Activated CD4-positive, alpha-beta T cell treated with anti-CD3 and anti-CD28 coated beads, Interleukin-2, amount 50 U/mL, for 4 hours (primary cell): ENCODE measurements at places on chromosomes 7 and 10.

GRCh38 chr7:156466272-156466671, 174.3 kb upstream of the RNF32 start:
- no peak for DNase-seq

- DNase-seq = no peak
Observed at GRCh38 chr7:46999866-47000265, 582.0 kb downstream of the TNS3 start.

DNA sequence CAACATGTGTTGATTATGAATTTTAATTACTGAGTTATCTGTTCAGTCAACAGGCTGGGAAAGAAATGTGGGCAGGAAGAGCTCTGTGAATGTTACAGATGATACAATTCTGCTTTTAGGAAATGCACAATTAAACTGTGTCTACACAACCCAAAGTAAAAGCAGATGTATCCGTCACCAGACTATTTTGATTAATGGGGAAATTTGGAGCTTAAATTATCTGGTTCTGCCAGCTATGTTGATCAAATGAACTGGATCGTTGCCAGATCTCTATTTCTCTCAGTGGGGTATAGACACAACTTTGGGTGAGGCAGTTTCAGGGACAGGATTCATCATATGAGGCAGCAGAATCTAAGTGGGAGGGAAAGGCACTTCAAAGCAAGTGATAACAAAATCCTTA, 136.5 kb downstream of the NEUROD6 start:
- no peak for DNase-seq

DNA sequence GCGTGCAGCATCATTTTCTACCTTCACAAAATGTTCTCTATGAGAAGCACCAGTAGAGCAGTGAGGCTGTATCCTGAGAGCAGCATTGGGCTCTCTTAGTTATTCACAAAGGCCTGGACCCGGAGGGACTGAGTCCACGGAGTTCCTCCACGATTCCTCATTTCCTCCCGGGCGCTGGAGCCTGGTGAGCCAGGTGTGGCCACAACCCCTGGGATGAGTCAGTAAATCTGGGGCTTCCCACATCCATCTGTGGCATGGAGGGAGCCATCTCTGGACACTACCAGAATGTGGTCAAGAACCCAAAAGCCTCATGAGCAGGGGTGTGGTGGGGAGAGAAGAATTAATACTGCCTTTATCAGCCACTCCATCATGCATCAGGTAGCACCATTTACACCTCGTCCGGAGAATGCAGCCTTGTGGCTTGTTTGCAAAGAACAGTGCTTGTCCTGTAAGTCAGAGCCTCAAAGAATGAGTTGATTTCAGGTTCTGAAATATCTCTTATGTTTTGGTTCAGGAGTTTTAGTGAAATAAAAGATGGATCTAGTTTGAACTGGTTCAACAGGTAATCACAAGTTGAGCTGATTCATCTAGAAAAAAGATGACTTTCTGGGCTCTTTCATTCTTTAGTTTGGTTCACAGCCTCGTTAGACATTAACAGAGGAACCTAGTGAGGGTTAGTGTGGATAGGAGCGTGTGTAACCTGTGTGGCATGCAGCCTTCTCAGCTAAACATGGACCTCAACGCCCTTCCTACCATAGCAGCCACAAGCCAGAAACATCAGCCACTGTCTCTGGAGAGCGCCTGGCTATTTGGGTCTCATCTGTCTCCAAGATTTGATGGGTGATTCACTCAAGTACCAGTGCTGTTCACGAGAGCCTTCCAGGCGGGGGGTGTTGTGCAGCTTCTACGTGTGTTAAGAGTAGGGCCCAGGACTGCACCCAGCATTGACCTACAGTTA, 95.2 kb downstream of the WDR37 start:
- DNase-seq = no peak

DNA sequence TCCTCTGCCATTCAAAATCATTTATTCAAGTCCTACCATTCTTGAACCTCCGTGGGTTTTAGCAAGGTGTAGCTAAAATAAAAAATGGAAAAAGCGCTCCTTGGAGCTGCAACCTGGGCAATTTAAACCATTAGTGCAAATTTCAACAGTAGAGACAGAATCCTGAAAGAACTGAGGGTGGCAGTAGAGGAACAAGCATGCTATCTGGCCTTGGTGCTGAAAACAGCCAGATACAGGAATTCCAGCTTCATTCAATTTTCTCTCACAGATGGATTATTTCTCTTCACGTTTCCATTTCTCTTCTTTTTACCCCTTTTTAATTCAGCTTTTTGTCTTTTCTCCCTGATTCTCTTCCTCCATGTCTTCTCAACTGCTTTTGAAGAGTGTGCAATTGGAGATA, 77.7 kb downstream of the OTUD1 start:
- no peak for DNase-seq

DNA sequence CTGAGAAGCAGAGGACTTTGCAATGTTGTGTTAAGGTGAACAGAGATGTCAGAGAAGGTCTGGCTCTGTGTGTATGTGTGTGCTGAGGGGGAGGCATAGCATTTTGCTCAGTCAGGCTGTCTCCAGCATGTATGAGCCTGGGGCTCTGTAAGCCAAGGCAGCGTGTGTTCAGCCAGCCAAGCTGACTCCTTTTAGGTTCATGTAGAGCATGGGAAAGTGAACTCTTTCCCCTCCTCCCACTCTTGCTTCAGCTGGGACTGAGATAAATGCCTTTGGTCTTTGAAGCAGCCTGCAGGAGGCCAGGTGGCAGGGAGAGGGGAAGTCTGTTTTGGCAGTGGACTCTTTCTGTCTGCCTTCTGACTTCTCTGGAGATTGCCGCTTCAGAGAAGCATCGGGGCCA, 3.8 kb downstream of the SFXN2 start:
- no peak for DNase-seq

DNA sequence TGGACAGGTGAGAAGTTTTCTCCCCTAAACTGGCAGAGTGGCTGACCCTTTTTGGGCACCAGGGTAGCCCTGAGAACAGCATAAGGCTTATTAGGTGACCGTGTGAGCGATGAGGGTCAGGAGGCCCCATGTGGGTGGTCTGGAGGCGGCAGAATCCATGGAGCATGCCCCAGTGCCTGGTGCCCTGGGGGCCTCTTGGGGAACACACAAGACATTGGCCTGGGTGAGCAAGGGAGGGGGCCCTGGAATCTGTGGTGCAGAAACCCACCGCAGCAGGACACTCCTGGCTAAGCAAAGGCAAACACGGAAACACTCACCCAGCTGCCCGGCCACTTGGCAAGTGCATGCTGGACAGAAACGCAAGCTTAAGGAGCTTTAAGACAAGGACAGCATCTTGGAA, 29.5 kb downstream of the YKT6 start:
- no peak for DNase-seq

GRCh38 chr10:117547016-117547715, 4.6 kb downstream of the EMX2 start:
- no peak for DNase-seq

GRCh38 chr10:26446258-26446657, 8.1 kb downstream of the APBB1IP start:
- no peak for DNase-seq
